NCI-H1930 (cell line): ENCODE measurements at places on chromosomes 7 and 10.

DNA sequence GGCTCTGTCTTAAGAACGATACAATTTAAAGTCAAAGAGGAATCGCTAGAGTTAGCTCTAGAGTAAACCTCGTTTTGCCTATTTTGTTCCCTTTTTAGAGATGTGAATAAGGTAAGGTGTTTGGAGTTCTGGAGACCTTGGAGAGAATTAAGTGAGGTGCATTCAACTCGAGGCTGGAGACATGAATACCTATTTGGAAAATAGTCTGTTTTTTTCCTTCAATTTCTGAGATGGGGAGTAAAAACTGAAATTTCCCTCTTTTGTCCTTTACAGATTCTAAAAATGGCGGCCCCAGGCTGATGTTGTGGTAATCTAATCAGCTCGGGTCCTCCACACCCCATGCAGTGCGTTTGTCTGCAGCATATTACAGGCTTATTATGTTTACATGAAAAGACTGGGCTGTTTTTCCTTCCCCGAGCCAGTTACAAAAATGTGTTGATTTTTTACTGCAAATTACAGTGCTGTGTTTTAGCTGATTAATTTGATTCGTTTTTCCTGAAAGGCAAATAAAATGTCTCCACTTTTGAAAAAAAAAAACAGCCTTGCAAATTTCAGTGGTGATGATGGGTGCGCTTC is 1.5 kb downstream of the KMT2E start:
- peak; percentile 43 for DNase-seq

- no peak for DNase-seq
These were observed 6.1 kb downstream of the NAMPT start for GRCh38 chr7:106278695-106279094.

DNA sequence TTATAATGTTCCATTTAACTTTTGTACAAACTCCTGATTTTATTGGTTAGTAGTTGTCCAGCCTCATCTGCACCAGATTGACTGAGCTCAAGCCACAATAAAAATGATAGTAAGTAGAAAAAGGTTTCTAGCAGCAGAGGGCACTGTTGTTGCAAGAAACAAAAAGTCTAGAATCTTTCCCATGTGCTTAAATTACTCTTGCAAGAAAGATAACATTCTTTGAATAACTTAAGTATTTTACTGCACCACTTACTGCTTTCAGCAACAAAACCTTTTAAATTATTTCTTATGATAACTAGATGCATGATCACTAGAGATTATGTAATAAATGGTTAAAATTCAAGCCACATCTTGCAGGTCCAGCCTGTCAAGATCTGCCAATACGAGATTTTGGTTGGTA is 27.0 kb downstream of the LMOD2 start:
- peak; percentile 27 for DNase-seq

DNA sequence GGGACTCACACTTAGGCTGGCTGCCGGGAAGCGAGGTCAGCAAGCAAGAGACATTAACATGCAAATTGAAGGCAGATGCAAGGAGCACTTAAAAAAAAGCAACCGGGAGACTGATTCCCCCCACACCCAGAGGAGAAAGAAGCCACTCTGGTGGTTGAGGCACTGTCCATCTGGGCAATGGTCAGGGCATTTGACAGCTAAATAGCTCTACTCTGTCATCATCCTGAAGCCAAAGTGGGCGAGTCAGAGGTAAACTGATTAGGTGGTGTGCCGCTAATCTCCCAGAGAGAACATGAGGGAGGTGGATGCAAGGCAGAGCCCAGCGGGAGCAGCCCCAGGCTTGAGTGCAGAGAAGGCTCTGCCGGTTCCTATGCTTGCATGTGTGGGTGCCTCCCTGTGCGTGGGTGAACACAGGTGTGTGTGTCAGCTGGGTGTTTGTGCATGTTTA is 100.6 kb downstream of the PLXNA4 start:
- no peak for DNase-seq

DNA sequence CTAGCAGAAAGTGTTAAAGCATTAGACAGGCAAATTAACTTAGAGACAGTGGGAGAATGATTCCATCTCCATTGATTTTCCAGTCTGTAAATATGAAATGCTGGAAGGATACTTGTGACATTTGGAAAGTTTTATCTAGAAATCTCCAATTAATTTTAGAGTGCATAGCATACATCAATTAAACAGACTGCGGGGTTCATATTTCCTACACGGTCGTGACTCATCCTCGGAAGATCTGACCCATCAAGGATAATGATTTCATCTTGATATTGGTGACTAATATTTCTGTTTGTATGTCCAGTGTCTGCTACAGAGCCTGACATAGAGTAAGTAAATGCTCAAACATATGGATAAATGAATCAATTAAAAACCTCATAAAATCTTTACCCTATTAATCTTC is 474.9 kb downstream of the KCNMA1 start:
- DNase-seq, result no peak

DNA sequence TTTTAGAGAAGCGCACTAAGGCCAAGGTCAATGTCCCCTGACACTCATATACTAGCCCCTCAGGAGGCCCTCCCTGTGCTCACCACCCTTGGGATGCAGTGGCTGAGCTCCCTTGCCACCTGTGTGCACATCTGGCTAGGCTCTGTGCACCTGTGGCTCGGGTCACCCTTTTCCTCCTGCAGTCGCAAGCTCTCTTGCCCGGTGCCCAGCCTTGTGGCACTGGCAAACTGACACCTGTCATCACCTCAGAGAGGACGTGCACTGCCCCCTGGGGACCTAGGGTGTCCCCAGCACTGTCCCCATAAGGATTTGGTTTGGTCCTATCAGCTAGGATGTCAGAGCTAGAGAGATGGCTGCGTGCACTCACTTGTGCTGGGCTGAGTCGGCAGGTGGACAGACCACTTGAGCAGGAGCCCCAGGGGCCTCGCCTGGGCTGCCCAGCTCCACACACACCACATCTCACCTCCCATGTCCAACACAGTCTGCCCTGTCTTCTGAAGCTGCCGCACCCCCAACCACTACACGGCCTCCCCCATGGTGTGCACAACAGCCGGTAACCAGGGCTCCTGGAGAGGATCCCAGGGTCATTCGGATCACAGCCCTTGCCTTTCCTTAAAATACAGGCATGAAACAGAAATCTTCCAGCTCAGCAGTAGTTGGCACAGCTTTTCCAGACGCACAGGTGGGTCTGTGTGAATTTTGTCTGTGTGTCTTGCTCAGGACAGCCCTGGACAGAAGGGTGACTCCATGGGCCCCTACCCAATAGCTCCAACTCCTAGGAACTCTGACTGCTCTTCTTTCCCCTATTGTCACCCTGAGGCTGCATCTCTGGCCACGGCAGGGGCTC is 111.0 kb downstream of the GRID1 start:
- DNase-seq, result no peak

- DNase-seq, result no peak
These were observed 24.7 kb downstream of the EN2 start for GRCh38 chr7:155482511-155483183.

DNA sequence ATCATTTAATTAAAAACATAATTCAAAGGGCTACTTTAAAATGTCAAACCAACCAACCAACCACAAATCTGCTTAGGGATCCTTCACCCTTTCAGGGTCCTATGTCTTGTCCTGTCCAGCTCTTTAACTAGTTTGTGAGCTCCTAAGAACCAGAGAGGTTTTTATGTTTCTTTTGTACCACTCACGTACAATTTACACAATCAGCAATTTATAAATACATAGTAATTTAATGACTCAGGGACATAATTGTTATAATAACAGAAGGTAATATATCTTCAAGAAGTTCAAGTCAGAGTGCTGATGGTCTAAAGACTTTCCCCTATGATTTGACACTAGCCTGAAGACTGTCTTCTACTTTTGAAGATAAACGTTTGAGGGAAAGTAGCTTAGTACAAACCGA is 16.0 kb downstream of the DHX32 start:
- no peak for DNase-seq

- no peak for DNase-seq
These were observed 7.7 kb downstream of the GHRHR start for GRCh38 chr7:30971440-30971839.

- peak; percentile 49 for DNase-seq
These were observed 45.7 kb upstream of the HSPA12A start for GRCh38 chr10:116787893-116788665.

DNA sequence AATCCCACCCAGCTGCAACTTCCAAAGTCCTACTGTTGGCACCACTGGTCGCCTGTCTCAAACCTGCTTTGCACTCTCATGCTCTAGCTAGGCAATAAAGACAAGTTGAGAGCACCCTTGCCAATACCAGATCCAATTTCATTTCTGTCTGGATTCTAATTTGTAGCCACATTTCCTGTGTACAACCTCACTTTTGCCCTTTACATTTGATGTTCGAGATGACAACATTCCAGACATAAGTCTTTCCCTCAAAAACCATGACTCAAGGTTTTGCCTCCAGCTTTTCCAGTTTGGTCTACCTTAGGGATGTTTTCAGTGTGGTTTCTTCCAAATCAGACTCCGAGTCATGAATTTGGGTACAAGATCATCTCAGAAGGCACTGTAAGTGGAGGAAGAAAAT is 309.0 kb downstream of the GPAM start:
- no peak for DNase-seq

DNA sequence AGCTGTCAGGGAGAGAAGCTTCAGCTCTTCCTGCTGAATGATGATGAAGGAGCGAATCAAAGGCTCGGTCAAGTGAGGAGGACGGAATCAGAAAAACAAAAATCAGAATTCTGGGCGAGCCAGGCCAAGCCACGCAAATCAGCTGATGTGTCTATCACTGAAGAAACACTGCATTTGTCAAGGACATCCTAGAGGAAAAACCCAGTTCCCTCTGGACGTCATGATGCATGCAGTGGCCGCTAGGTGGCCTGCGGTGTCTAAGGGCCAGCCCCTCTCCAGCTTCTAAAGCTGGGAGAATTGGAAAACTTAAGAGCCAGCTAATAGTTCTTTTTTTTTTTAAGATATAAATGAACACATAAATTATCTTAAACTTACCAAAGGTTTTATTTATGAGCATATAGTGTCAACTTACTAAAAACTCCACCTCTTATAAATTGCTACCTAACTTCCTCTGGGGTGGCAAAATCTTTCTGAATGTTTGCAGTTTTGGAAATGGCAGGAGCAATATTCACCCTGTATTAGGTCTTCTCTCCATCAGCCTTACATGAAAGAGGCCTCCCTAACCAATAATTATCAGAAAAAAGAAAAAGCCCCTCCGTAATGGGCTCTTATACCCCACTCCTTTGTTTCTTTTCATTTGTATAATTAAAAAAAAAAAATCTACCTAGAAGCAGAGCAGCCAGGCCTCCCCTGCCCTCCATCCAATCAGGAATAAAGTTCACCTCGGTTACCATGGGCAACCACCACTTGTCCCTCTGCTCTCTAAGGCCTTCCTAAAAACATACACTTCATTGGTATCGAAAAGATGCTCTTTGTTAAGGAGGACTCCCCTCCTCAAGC is 186.8 kb downstream of the USP6NL start:
- no peak for DNase-seq

DNA sequence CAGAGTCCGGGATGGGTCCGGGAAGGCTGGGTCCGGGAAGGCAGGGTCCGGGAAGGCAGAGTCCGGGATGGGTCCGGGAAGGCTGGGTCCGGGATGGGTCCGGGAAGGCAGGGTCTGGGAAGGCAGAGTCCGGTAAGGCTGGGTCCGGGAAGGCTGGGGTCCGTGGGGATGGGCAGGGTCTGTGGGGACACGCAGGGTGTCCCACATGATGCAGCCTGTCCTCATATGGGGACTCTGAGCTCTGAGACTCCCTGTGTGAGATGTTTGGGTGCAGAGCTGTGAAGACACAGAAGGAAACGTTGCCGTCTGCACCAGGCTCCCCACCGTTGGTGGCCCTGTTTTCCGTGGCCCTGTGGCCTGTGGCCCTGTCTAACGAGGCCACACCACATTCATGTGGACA is 45.7 kb upstream of the ADGRA1 start:
- no peak for DNase-seq

- DNase-seq, result no peak
These were observed 8.6 kb downstream of the PSAP start for GRCh38 chr10:71842422-71842821.
